Activated CD4-positive, alpha-beta T cell treated with anti-CD3 and anti-CD28 coated beads for 4 hours (primary cell): ENCODE measurements at places on chromosomes 5 and 9.

DNA sequence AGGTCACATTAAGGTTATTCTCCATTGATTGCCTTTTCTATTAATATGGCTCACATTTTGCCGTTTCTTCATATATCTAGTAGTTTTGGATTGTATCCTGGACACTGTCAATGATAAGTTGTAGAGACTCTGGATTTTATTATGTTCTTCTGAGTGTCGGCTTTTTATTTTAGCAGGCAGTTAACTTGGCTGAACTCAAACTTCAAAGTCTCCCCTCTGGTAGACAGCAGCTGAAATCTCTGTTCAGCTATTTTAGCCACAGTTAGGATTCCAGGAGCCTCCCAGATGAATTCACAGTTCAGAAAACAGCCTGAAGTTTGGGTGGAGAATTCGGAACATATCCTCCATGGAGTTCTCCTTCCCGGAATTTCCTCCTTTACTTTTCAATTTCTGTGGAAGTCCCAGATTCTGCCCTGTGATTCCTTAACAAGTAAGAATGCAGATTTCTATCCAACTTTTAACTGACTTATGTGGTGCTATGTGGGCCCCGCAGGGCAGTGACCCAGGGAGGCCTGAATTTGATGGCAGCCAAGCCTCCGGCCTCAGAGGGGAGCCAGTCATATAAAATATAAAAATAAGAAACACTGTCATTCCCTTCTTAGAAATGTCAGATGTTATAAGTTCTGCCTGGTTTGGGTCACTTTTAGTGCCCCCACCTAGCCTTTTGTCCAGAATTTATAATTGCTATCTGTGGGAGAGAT, 39.3 kb upstream of the MVB12B start:
- DNase-seq: no peak

DNA sequence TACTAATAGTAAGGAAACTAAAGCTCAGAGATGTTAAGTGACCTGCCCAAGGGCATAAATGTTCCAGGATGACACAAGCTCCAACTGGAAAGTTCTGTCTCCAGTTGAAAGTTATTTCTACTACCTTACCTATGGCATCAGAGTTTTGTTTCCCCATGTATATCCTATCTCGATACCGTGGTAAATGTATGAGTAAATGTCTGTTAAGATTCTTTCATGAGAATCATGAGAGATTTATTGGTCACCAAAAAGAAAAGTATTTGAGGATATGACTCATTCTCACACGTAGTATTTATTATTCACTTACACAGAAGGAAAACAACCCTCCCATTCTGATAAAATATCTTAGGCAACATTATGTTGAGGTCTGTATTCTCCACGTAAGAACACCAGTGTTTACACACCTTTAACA, 11.1 kb upstream of the SHOC1 start:
- no peak for DNase-seq

DNA sequence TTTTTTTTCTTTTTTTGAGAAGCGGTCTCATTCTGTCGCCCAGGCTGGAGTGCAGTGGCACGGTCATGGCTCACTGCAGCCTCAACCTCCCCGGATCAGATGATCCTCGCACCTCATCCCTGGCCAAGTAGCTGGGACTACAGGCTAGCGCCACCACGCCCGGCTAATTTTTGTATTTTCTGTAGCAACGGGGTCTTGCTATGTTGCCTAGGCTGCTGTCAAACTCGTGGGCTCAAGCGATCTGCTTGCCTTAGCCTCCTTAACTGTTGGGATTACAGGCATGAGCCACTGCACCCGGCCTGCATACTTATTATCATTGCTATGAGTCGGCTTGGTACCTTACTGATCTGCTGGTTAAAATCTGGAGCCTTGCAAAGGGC, 790 bp upstream of the IARS1 start:
- DNase-seq: no peak

GRCh38 chr5:99973779-99974178, 561.4 kb upstream of the FAM174A start:
- DNase-seq: no peak
